ENCODE measurements at places on chromosomes 5 and 9.

- no peak for DNase-seq
Measured at GRCh38 chr5:79069488-79070349, at the start of the genes BHMT2 and DMGDH. Gene BHMT2, plus strand, starts transcription at chr5:79069767. Its CDS starts 16 bp downstream, at chr5:79069783. Gene DMGDH, minus strand, starts transcription at chr5:79069674. Its CDS starts 54 bp downstream, at chr5:79069620.

- DNase-seq, result no peak
Measured at GRCh38 chr9:115758441-115758840, 395.1 kb upstream of the PAPPA start.

GRCh38 chr5:75567710-75568109 is 43.5 kb upstream of the ANKDD1B start:
- no peak for DNase-seq

GRCh38 chr5:118775790-118776499 is 212.4 kb downstream of the DTWD2 start:
- DNase-seq, result no peak

DNA sequence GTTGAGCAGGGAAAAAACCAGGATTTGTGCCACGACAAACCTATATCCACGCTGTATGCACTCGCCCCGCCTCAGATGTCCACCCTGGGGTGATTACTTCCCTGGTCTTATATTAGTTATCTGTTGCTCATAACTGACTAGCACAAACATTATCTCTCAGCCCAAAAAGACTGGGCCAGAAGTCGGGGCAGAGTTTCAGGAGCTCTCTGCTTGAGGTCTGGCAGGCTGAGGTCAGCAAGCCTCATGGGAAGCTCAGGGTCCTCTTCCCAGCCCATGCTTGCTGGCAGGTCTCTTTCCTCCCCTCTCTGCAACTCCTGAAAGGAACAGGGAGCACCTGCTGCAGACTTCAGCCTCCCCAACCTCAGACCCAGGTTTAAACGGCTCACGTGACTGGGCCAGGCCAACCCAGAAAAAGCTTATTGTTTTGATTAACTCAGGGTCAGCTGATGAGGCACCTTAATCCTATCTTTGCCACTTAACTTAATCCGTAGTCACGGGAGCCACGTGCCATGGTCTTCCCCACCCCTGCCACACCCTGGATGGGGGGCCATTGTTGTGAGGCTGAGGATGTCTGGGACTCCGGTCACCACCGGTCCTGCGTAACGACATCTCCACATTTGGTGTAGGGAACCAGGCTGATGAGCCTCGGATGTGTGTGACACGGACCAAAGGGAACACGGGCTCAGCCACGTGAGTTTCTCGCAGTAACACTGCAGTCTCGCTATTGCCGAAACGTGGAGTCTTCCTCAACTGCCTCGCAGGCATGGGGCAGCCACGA is 123.7 kb upstream of the IRX4 start:
- DNase-seq, result no peak

DNA sequence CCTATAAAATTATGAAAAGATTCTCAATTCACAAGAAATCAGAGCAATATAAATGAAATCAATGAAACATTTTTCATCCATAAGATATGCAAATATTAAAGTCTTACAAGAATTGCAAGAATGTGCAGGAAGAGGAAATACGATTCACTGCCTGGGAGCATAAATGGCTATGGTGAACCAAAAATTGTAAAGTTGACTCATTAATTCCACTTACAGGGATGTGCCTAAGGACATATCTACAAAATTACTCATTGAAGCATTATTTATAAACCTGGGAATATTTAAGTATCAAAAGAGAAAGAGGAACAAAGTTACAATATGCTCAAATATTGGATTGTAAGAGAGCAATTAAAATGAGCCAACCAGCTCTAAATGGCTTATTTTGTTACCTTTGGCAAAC is 6.9 kb upstream of the NIPSNAP3A start:
- no peak for DNase-seq

DNA sequence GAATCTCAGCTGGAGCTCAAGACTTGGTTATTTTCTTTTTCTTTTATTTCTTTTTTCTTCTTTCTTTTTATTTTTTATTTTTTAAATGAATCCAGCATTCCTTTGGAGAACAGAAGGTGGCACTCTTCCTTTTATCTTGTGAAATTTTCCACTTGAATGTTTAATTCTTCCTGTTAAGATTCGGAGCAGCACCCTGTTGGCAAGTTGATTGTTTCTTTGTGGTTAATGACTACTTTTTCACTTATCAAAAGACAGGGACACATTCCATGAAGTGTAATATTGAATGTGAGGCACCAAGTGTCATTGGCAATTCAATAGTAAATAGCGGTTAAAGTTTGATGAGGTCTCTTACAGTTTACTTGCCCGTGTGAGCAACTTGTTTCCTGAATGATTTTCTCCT is 240.5 kb upstream of the CHD1 start:
- DNase-seq, result no peak

GRCh38 chr5:63029891-63030290 is 451.3 kb downstream of the LRRC70 start:
- no peak for DNase-seq

GRCh38 chr5:11946317-11946716 is 42.1 kb upstream of the CTNND2 start:
- no peak for DNase-seq

DNA sequence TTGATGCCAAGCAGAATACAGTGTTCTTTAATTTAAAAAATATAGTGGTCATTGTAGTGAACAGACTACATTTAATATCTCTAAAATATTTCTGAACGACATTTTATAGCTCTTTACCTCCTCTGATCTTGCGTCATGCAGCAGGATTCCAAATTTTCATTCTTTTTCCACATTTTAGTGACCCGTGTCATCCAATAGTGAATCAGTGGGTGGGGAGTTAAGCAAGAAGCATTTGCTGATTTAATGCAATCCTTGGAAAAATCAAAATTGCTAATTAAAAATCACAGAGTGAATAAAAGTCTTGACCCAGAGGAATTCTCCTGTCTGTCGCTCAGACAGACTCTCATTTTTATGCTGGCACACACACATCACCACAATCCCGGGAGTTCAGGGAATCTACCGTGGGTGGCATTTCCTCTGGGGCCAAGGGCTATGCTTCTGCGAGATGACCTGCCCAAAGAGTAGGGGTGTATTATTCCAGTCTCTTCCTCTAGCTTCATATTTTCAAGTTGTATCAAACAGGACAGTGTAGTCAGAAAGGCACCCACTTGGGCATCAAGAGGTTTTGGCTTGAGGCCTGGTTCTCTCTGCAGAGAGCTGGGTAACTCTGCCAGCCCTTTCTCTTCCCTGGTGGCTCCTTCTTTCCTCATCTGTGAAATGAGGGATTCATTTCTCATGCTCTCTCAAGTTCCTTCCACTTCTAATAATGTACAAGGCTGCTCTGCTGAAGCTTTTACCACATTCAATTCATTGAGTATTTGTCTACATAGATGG is 24.8 kb upstream of the OTP start:
- no peak for DNase-seq

GRCh38 chr9:88303721-88304451 is 84.4 kb upstream of the SPIN1 start:
- DNase-seq, result no peak

DNA sequence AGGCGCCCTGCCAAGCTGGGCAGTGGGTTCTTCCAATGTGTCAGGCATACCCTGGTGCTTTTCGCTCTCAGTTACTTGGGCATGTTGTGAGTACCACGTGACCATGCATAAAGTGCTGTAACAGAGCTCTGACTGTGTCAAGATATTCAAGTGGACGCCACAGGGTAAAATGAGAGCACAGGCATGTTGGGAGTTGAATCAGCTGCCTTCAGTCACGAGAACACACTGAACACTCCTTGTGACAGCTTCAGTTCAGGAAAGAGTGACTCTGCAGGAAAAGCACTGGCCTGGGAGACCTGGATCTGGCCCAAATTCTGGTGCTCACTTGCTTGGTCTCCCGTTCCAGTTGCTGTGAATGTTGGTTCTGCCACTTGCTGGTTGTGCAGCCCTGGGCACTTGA is 5.1 kb downstream of the MLANA start:
- no peak for DNase-seq

DNA sequence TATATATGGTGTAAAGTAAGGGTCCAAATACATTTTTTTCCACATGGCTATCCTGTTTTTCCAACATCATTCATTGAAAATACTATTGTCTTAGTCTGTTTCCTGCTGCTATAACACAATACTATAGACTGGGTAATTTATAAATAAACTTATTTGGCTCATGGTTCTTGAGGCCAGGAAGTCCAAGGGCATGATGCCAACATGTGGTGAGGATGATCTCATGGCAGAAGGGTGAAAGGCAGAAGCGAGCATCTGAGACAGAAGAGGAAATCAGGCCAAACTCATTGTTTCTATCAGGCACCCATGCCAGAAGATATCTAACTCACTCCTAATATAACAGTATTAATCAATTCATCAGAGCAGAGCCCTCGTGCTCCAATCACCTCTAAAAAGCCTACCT is 42.6 kb downstream of the ANKRD55 start:
- no peak for DNase-seq

GRCh38 chr5:172800088-172800551 is 29.1 kb upstream of the DUSP1 start:
- no peak for DNase-seq

DNA sequence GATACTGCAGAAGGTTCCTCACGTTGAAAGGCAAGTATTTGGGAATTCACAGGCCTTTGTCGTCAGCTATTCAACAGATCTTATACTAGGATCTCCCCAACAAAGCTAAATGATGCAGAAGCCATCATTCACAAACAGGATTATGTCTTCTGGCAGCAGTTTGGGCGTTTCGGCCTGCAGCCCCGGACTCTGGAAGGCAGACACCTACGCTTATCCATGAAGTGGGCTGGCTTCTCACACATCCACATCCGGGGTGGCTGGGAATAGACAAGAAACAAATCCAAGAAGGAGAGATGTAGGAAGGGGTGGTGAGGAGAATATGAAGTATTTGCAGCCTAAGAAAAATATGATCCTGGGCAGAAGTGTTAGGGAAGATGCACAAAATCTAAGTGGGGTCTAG is 471.9 kb downstream of the AGTPBP1 start:
- no peak for DNase-seq

DNA sequence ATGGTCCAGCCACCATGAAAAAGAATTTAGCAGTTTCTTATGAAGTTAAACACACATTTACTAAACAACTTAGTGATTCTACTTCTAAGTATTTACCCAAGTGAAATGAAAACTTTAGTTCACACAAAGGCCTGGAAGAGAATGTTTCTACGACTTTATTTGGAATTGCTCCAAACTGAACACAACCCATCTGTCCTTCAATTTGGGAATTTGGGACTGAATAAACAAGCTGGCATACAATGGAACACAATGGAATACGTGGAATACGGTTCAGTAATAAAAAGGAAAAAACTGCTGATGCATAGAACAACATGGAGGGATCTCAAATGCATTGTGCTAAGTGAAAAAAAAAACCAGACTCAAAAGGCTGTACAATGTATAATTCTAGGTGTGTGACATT is 44.6 kb upstream of the BASP1 start:
- DNase-seq, result no peak

DNA sequence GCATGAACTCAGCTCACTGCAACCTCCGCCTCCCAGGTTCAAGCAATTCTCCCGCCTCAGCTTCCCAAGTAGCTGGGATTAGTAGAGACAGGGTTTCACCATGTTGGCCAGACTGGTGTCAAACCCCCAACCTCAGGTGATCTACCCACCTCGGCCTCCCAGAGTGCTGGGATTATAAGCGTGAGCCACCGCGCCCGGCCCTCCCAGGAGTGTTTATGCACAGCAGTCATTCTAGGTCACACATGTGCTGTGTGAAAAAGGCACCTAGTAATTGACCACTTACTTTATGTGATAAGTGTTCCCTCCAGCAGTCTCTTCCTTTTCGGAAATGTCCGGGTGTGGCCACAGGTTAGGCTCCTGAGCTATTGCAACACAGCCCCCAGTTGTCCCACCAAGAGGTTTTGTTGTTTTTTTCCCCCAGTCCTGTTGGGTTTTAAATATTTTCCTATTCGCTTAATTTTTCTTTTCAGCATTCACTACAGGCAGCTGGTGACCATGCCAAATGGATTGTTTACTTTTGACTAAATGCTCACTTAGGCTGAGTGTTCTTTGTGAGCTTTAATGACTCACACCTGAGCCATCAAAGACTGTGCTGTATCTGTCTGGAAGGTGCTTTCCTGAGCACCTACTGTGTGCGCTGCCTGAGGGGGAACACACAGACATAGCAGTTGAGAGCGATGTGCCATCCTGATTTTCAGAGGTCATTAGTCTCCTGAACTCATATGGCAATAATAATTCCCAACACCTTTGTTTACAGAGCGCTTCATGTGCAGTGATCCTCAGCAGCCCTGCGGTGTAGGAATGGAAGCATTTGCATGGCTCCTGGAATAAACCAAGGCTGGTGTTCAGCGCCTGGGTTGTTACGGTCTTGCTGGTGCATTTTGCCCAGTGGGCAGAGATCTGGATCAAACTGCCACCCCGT is 94.3 kb downstream of the MVB12B start:
- no peak for DNase-seq

- DNase-seq, result no peak
Measured at GRCh38 chr5:16976625-16977008, 40.5 kb upstream of the MYO10 start.

DNA sequence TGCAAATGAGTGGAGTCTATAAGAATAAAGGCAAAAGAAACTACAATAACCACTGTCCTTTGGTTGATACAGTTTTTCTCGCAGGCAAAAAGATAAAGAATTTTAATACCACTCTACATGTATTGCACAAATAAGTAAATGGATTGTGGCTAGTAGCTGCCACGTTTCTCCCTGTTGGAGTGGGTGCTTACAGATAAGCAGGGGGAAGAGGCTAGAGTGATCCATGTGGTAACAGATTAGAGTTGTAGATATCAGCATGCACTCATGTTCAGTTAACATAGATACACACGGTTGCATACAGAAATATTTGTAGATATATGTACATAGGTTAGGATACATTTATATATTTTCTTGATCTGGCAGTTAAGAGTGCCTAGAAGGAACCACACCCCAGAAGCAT is 179.5 kb downstream of the ARHGEF28 start:
- no peak for DNase-seq

GRCh38 chr5:81513473-81513872 is 119.5 kb upstream of the ACOT12 start:
- no peak for DNase-seq

- no peak for DNase-seq
Measured at GRCh38 chr5:58505971-58506640, 14.9 kb downstream of the GAPT start.

GRCh38 chr5:87361031-87361445 is 51.7 kb downstream of the CCNH start:
- DNase-seq, result no peak

DNA sequence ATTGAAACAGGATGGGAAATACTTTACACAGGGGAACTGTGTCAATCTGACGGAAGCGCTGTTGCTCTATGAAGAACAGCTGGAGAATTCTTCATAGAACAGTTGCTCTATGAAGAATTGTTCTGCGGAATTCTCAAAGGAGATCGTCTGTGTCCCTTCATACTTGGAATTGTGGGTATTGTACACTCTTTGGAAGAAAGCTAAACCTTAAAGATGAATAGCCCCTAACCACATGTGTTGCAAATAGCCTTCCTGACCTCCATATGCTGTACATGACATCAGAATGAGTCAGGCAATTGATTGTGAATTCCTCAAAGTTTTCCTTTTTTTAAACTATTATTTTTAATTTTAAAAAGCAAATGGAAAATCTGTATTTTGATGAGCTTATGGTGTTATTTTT is 15.6 kb downstream of the NIM1K start:
- no peak for DNase-seq

GRCh38 chr5:151676719-151677118 is 10.0 kb downstream of the SPARC start:
- DNase-seq, result no peak

- no peak for DNase-seq
Measured at GRCh38 chr5:171978016-171978415, 28.4 kb downstream of the FBXW11 start.

Measured in stimulated activated CD8-positive, alpha-beta memory T cell treated with anti-CD3 and anti-CD28 coated beads, Interleukin-7, amount 100 ng/mL, for 1 hour (primary cell).